ENCODE measurements at places on chromosomes 12 and 14.

DNA sequence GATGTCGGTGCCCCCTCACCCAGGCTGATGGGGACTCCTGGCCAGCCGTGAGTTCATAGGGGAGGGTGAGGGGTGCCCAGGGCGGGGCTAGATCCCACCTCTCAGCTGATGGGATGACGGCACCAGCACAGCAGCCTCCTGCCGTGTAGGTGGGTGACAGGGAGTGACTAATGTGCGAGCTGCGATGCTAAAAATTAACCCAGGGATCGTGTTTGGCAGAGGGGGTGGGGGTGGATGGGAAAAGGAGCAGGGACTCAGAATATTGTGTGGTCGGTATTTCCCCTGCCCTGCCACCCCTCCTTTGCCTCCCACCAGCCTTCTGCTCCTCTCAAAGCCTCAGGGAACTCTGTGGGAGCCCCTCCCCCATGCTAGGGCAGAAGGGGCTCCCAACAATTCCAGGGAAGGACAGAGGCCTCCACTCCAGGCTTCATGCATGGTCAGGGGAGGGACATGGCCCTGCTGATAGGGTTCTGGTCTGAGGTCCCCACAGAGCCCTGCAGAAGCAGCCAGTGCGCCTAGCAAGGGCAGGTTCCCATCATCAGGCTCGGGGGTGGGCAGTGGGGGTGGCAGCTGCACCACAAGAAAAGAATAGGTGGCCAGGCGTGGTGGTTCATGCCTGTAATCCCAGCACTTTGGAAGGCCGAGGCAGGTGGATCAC, 12.5 kb downstream of the TAMALIN start:
- no peak for DNase-seq

GRCh38 chr12:12624498-12624992, 12.9 kb downstream of the CREBL2 start:
- DNase-seq = no peak

DNA sequence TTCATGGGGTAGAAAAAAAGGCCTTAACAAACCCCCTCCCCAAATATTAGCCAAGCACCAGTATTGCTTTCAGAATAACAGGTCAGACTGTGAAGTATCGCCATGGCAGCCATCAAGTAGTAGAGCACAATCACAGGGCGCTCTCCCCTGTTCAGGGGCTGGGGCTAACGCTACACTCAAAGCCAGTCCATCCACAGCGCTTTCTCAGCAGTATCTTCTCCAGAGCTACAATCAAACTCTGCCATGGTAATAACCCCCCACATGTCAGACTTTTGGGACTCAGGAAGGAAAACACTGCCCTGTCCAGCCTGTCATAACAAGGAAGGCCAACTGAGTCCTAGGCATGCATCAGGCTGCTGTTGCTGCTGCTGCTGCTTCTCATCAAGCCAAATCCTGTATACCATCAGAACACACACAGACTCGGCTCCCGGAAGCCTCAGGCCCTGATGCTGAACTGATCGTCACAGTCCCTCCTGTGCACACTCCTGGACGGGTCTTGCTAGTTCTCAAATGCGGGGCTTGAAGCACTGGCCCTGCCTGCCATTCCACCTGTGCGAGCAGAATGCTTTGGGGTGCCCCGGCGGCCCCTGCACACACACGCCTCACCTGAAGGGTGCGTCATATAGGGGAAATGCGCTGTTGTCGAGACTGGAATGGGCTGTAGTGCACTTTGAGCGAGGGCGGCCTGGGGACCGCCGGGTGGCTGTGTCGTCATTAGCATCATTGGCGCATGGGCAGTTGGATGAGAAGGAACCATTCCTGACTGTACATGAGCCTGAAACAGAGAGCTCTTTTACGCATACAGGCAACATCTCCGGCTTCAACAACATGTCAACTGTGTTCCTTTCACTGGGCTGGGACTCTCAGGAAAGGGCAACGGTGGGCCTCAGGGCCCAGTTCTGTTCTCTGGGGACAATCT, 47.6 kb downstream of the SH2B3 start:
- DNase-seq = no peak

- no peak for DNase-seq
These were observed 207.5 kb upstream of the PWP1 start for GRCh38 chr12:107477947-107478610.

DNA sequence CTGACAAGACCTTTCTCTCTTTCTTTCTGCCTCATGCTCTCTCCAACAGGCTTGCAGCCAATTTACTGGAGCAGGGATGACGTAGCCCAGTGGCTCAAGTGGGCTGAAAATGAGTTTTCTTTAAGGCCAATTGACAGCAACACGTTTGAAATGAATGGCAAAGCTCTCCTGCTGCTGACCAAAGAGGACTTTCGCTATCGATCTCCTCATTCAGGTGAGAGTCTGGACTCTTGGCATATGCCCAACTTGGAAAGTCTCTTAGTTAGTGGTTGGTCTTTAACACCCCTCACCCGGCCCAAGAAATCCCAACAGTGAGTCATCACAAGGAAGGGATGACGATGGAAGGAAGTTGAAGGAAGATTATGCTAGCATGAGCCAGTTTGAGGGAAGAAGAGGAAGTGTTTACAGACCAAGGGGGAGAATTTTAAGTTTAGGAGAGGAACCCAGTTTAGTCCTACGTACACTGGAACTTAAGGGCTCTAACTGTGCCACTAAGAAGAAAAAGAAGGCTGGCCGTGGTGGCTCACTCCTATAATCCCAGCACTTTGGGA, 189.7 kb downstream of the ETV6 start:
- peak; percentile 92 for DNase-seq

- no peak for DNase-seq
These were observed 230.2 kb upstream of the SSTR1 start for GRCh38 chr14:37977481-37977880.

DNA sequence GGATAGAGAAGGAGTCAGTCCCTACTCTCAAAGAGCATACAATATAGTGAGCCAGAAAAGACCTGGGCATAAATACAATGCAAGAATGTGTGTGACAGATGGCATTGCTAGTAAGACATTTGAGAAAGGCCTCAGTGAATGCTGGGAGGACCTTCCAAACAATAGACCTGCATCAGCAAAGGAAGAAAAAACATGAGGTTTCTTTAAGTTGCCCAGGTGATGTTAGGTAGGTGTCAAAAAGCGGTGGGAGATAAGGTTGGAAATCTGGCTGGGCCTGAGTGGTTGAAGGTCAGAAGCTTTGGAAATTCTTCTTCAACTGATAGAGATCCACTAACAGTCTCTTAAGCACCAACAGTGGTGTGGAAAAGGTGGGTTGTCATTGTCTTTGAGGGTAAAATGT, 50.5 kb upstream of the FRS2 start:
- no peak for DNase-seq

- peak; percentile 66 for DNase-seq
These were observed at the start of gene CLEC4A for GRCh38 chr12:8123124-8123912. TSS of gene CLEC4A (plus strand) at chr12:8123617. CDS start at chr12:8123879, 262 bp downstream.

GRCh38 chr12:65631621-65632111, 192.6 kb upstream of the HMGA2 start:
- no peak for DNase-seq

- DNase-seq = no peak
These were observed 14.4 kb upstream of the HIP1R start for GRCh38 chr12:122820838-122821271.

GRCh38 chr14:25122211-25122610, 72.3 kb upstream of the STXBP6 start:
- peak; percentile 27 for DNase-seq

- no peak for DNase-seq
These were observed 120.8 kb downstream of the PPHLN1 start for GRCh38 chr12:42446761-42447160.

GRCh38 chr14:68890173-68890931, 88.8 kb downstream of the ACTN1 start:
- no peak for DNase-seq

GRCh38 chr14:74630881-74631690, 19.0 kb upstream of the LTBP2 start:
- no peak for DNase-seq

GRCh38 chr12:116551952-116552772, 7.0 kb upstream of the MAP1LC3B2 start:
- peak; percentile 98 for DNase-seq

DNA sequence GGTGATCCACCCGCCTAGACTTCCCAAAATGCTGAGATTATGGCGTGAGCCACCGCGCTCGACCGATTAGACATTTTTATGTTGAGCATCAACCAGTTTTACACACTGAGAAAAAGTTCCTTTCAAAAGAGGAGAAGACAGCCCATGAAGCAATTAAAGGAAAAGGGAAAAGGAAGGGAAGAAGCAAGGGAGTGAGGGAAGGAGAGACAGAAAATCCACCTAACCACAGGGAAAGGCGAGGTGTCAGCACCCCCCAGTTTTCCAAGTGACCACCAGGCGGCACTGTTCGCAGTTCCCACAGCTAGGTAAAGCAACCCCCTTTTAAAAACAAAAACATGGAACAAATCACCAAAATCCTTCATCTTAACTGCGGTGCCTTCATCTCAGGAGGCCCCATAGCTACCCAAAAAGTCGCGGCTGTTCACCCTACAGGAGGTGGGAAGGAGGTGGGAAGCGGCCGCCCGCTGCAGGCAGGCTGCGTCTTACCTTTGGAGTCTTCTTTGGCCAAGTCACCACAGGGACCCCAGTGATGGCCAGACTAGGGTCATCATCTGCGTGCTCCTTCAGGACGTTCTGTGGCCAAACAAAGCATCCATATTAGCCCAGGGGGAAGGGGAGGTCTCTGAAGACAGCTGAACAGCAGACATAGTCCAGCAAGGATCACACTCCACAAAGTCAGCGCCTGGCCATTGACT, 86.6 kb downstream of the KDM2B start:
- peak; percentile 18 for DNase-seq

GRCh38 chr14:88322504-88323085, 474 bp downstream of the KCNK10 start:
- no peak for DNase-seq

GRCh38 chr12:49655595-49656236, 32.4 kb downstream of the PRPF40B start:
- no peak for DNase-seq

- no peak for DNase-seq
These were observed 101.3 kb downstream of the LGMN start for GRCh38 chr14:92646952-92647796.

DNA sequence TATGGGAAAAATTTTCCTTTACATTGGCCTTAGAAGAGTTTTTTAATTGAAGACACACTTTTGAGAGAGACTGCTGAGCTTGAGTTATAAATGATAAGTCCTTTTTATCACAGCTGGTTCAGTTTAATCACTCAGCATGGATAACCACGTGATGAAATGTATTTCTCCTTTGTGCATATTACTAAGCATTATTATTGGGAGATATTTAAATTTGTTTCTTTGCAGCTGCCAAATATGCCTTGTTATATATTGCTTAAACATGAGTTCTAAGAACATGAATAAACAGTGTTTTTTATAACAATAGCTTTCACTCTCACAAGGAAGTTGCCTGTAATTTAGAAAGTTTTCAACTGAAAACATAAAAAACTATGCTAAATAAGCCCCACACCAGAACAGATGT, 293.5 kb upstream of the LRFN5 start:
- DNase-seq = no peak

GRCh38 chr12:66531766-66532165, 147.1 kb downstream of the GRIP1 start:
- no peak for DNase-seq

- DNase-seq = no peak
These were observed 159.2 kb downstream of the CALM1 start for GRCh38 chr14:90556012-90556477.

DNA sequence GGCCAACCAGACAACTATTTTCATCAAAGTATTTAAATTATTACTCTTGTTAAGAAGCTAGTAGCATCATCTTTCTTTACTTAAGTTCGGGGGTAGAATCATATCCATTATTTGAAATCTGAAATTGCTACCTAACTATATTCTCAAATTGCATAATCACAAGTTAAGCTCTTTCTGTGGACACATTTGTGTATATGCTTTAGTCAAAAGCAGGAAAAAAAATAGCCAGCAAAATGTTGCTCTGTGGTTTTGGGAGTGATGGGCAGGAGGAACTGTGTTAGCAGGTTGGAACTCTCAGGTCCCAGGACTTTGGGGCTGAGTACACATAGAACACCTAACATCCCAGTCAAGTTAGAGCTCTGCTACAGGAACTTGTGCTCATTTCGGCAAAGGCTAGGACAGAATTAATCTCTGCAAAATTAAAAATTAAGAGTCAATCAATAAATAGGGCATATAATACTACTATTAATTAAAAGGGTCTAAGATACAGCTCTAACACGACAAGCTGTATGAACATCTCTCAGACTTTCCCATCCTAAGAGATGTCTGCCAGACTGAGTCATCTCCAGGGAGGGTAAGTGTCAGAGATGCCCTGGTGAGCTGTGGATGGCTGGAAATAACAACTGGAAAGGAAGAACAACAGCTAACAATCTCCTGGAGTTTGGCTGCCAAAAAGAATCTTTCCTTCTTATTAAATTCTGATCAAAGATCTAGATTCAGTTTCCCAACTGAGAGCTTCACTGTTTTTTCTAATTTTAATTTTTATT, 203.5 kb upstream of the GZMB start:
- DNase-seq = no peak

- DNase-seq = no peak
These were observed 32.7 kb downstream of the PRMT8 start for GRCh38 chr12:3523728-3524127.

- no peak for DNase-seq
These were observed 277.7 kb downstream of the VRK1 start for GRCh38 chr14:97074856-97075255.

DNA sequence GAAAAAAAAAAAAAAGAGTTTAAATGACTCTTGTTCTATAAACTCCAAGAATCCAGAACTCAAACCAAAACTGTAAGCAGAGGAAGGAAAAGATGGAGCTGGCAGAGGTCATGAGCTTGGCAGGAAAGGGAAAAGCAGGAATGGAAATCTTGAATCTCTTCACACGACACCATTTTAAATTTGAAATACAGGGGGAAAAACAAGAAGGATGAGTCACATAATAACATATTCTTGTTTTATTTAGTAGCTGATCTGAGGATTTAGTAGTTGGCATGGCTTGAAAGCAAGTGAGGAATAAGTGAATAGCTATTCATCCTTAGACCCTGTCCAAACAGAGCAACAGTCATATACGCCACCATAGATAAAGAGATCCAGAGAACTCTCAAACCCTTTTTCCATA, 35.0 kb downstream of the EPS8 start:
- DNase-seq = no peak

DNA sequence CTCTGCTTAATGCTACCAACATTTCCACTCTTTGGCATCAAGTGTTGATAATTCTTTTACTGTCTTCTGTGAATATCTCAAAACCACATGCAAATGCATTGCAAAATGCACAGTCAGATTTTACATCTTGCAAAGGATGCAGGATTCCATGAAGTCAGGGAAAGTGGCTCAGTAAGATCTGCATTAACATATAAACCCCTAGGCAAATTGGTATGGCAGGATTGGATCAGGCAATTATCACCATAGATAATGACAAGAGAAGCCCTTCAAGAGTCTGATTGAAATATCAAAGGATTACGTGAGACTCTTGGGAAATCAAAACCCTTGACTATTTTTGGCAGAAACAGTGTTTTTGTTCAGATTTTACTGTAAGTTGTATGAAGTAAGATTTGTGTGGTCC, 71.0 kb downstream of the TMTC2 start:
- DNase-seq = no peak

GRCh38 chr14:23094666-23095195, at the start of gene ACIN1:
TSS of gene ACIN1 (minus strand) at chr14:23095136. CDS start at chr14:23095112, 24 bp downstream.
- DNase-seq = peak; percentile 82

Measured in inflammatory macrophage treated with lipopolysaccharide for 4 hours (primary cell).